Stimulated activated CD4-positive, alpha-beta T cell treated with anti-CD3 and anti-CD28 coated beads, Interleukin-15, amount 100 ng/mL, for 1 hour (primary cell): ENCODE measurements at places on chromosomes 4 and X.

DNA sequence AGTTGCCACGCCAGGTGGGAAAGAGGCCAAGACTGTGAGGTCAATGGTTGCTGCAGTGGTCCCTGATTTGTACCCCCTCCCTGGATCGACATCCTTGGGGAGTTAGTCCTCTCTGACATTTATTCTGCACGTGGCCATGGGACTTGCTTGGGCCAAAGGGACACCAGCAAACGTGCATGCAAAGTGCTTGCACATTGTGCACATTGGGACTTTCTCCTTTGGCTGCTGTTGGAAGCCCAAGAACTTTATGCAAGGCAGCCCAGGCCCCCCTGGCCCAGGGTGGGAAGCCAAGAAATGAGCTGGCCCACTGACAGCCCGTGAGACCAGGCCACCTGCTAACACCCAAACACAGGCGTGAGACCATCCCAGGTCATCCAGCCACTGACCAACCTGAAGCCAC lies 38.1 kb downstream of the SLC2A9 start:
- DNase-seq, result no peak

DNA sequence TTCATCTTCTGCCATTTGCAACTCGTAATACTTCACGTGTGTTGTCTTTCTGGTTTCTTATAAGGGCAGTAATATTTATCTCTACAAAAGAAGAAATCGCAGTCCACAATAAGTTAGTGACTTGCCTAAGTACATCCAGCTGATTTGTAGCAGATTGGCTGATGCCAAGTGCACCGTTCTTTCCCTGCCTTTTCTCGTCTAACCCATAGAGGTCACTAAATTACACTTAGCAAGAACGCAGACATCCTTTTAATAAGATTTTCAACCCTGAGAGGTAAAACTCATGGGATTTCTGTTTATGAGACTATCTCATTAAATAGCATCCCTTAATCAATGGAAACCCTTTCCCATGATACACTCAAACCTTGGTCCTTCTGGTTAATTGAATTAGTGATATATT lies 408.6 kb upstream of the ACTRT1 start:
- DNase-seq, result no peak

GRCh38 chrX:114583646-114584374 lies at the start of gene HTR2C:
HTR2C (plus strand) TSS chrX:114584086; CDS start chrX:114726937, 142,851 bp downstream.
- DNase-seq, result no peak

GRCh38 chrX:121365572-121366161 lies 318.3 kb downstream of the GLUD2 start:
- DNase-seq, result no peak

DNA sequence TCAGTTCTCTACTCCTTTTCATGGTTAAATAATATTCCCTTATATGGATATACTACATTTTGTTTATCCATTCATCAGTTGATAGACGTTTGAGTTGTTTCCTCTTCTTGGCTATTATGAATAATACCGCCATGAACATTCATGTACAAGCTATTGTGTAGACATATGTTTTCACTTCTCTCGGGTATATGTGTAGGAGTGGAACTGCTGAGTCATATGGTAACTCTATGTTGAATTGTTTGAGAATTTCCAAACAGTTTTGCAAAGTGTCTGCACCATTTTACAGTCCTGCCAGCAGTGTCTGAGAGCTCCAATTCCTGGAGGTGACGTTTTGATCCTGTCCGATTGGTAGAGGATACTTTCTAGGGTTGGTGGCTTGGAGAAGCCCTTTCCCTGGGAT lies 23.6 kb downstream of the PLAC1 start:
- DNase-seq, result no peak

DNA sequence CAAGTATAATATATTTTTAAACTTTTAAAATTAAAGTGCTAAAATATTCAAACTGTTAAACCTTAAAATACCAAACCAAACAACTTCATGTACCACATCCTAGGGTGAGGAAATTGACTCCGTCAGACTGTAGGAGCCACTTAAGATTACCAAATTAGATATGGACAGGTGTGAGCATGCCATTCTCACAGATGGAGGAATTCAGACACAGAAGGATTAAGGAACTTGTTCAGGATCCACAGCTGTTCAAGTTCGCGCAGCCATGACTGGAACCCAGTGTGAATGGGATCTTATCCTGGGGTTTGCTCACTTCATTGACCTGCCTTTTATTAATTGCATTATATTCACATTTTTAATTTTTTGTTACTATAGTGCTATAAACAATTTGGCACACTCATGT lies 224.9 kb upstream of the PCDH7 start:
- DNase-seq, result no peak

- no peak for DNase-seq
Observed at GRCh38 chrX:119040432-119040831, 32.4 kb upstream of the CT47C1 start.

DNA sequence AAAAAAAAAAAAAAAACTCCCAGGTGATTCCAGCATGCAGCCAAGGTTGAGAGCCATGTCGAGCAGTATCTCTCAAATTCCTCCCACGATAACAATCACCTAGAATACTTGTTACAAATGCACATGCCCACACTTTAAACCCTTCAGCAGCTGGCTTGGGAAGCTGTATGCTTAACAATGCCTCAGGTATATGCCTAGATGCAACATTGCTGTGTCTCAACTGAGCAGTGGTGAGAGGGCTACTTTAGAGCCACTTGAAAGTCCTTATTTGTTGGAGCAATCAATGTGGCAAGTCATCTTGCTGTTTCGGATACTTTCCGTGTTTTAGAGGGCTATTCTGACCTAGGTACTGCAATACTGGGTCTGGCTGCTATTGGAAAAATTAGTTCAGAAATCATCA lies 487.4 kb downstream of the INPP4B start:
- no peak for DNase-seq

- no peak for DNase-seq
Observed at GRCh38 chrX:130224810-130225209, 43.9 kb downstream of the ZNF280C start.

DNA sequence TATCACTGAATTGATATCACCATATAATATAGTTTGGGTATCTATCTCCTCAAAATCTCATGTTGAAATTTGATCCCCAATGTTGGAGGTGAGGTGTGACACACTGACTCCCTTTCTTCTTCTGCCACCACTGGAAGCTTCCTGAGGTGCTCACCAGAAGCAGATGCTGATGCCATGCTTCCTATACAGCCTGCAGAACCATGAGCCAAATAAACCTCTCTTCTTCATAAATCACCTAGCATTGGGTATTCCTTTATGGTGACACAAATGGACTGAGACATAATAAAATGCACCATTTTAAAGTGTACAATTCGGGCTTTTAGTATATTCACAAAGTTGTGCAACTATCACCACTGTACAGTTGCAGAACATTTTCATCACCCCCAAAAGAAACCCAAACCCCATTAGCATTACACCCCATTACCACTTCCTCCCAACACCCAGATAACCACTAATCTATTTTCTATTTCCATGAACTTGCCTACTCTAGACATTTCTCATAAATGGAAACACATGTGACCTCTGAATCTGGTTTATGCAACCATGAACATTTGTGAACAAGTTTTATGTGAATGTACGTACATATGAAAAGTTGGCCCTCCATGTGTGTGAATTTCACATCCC lies 148.9 kb downstream of the OPHN1 start:
- no peak for DNase-seq

GRCh38 chrX:37474478-37474877 lies 97.0 kb upstream of the LANCL3 start:
- no peak for DNase-seq

GRCh38 chrX:9279234-9279544 lies 185.7 kb upstream of the TBL1X start:
- DNase-seq, result no peak

GRCh38 chr4:2483237-2483636 lies 14.3 kb downstream of the RNF4 start:
- DNase-seq, result no peak

GRCh38 chrX:40380655-40381488 lies 199.9 kb upstream of the ATP6AP2 start:
- no peak for DNase-seq

DNA sequence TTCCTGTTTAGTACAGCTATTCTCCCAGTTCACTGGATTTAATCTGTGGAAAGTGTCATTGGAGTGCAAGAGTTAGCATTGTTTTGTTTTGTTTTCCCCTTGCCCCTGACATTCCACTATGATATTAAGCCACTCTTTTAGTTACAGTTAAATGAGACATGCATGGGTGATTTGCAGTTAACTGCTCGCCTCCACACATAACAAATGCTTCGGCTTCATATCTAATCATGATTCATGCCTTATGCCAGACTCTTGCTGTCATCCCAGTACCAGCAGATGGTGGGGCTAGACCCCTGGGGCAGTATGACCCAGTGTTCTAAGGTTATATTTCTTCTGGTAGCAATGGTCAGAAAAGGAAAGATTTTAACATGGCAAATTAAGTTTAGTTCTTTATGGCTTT lies 80.1 kb downstream of the RAP1GDS1 start:
- DNase-seq, result no peak

DNA sequence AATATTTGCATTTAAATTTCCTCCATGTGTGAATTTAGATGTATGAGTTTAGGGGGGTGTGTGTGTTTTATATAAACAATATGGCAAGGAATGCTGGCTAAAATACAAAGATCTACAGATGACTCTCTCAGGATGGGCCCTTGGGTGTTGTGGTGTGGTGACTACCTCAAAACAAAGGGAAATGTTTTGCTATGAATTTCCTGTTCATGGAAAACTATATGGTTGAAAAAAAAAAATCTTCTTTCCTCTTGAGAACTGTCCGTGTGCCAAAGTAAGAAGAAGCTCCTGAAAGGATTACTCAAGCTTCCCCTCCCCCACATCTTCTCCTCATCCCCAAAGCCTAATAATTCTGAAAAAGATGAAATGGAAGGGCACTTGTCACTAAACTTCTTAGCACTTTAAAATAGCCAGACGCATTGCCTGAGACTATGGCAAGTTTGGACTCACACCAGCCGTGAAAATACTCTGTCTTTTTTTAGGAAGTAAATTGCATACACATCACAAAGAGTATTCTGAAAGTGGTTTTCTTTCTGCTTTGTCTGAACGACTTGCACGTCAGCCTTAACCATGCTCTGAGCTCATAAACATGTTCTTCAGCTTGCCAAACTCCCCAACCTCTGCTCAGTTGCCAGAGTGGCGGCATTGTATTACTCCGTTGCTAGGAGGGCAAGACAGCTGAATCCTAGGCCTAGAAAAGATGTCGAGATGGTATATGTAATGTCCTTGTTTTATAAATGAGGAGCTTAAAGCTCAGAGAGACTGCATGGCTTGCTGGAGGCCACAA lies 250.4 kb upstream of the JADE1 start:
- no peak for DNase-seq

- no peak for DNase-seq
Observed at GRCh38 chrX:69255441-69256290, 90.4 kb upstream of the PJA1 start.

DNA sequence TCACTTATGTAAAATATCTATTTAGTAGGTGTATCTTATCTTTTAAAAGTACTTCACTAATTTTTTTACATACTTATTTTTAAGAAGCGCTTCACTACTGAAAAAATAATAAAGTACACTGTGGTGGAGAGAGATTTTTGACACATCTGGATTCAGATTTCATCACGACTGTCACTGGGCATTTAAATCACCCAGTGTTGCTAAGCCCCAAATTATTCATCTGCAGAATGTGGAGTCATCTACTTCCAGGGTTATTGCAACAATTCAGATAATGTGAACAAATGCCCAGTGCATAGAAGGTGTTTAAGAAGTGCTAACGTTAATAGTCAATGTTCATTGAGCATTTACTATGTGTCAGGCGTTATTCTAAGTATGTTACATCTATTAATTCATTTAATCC lies 41.8 kb downstream of the AASDH start:
- DNase-seq, result no peak

DNA sequence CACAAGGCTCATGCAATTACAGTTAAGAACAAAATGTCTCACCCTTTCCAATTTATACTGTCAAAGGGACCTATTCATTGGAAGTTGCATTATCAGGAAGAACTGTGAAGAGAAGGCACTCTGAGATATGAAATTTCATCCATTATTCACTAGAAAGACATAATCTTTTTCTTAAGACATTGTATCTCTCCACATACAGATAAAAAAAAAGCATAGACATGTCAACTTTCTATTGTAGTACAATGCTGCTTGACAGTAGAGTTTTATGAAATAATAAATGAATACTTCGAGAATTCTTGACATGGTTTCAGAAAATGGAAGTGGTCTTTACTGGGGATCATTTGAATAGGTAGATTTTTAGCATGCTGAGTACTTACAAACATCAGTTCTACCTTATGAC lies 545.0 kb downstream of the TMA16 start:
- no peak for DNase-seq

GRCh38 chr4:131001371-131001770 lies 1905.4 kb downstream of the C4orf33 start:
- no peak for DNase-seq

DNA sequence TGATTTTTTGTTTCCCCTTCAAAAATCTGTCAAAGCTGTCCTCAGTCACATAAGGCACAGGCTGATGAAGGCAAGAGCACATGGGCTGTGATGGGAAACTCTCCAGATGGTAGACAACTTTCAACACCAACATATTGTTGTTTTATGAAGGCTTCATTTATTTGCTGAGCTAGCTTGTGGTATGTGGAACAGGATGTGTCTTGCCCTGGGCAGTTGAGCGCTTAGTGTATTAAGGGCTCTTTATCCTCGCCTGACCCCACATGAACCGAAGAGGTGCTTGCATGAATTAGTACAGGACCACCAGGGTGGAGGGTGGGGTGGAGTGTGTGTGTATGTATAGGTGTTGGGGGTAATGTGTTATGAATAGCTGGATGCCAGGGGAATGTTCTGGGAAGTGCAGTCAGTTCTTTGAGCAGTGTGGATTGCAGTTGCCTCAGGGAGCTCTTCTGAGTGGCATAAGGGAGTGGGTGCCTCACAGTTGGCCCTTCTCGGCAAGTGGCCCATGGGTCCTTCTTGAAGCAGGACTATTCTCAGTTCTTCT lies 103.1 kb downstream of the PHEX start:
- no peak for DNase-seq

GRCh38 chr4:122669911-122670738 lies 49.3 kb upstream of the IL21 start:
- no peak for DNase-seq

- DNase-seq, result no peak
Observed at GRCh38 chr4:126004941-126005340, 690.2 kb downstream of the FAT4 start.
